ENCODE measurements at places on chromosomes 7 and 10. TPM values are rescaled to one million over a fixed set of nuclear protein-coding genes. Genes with fewer than 3 reads are reported as not detected.
A peak's percentile ranks its signal among the peaks of the same experiment; 100 is the strongest.

- peak; percentile 65 for DNase-seq
Measured at GRCh38 chr10:131891196-131891928, 9.4 kb upstream of the PPP2R2D start.

GRCh38 chr10:44513591-44513990 lies 128.7 kb upstream of the CXCL12 start:
- DNase-seq, result no peak

DNA sequence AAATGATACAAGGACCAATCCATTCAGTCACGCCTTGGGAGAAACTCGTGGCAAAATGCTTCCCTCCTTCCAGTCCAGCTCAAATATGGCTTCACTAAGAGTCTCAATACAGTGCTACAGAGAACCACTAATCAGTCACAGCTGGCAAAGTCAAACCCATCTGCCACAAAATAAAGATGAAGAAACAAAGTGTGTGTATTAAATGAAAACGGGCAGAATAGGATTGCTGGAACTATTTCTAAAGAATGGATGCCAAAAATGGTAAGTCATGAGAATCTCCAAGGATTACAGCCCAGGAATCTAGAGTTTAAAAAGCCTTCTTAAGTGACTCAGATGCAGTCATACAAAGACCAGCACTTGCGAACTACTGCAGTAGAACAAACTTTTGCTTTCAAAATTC lies 61.9 kb downstream of the CACUL1 start:
- DNase-seq, result peak; percentile 70

GRCh38 chr7:96157856-96158255 lies 164.0 kb downstream of the SLC25A13 start:
- no peak for DNase-seq

GRCh38 chr7:123552641-123553040 lies 5.0 kb downstream of the NDUFA5 start:
- DNase-seq, result no peak

DNA sequence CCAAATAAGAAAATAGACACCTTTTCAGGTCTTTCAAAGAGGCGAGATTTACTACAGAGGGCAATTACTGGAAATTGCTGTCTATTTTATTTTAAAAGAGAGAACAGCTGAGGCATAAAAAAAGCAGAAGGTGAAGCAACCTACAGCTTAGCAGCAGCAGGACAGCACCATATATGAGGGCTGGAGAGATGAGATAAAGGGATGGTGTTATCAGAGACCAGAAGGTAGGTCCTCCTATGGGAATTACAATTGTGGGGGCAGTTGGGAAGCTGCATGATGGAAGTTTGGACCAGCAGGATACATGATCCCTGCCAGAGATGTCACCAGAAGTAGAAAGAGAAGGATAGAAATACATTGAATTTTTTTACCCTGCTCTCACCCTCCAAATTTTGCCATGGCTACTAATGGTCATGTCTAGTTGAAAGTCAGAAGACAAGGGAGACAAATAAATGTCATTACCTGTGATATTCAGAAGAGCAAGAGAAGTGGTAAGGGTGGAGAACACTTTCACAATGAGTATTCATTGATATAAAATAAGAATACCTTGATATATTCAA lies 77.2 kb upstream of the CALCR start:
- no peak for DNase-seq

GRCh38 chr10:44051584-44052385 lies 333.1 kb downstream of the CXCL12 start:
- no peak for DNase-seq

The ERLIN1 gene
- 41.8 TPM for total RNA-seq

The IFIT1 gene
- 1.8 TPM for total RNA-seq

The GNGT1 gene
- not detected for total RNA-seq

The PKD2L1 gene
- not detected for total RNA-seq

The EVX1 gene
- not detected for total RNA-seq

The TMEM130 gene
- total RNA-seq, result 1.1 TPM
